Stimulated activated naive CD4-positive, alpha-beta T cell (primary cell): ENCODE measurements at places on chromosomes 11 and 22.

- peak; percentile 55 for DNase-seq
These were observed 30.7 kb downstream of the TOM1 start for GRCh38 chr22:35330258-35330861.

DNA sequence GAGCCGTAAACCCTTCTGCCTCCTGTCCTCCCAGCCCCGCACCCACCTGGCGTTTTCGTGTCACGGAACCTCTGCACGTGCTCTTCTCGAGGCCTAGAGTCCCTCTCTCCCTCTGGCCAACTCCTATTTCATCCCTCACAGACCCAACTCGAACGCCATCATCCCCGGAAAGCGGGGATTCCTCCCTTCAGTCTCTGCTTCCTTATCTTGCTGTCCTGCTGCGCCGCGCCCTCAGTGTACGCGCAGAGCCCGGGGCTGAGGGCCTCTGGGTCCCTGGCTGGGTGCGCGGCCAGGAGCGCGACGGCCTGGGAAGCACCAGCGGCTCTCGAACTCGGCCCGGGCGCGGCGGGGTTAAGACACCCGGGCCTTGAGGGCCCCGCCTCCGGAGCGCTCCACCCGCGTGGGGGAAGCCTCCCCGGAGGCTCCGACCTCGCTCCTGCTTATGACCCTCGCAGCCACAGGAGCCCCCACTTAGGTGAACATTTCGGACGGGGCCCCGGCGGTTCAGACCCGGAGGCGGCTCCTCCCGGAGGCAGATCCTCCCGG lies 398 bp upstream of the ATG16L2 start:
- peak; percentile 92 for DNase-seq

GRCh38 chr22:30940685-30941362 lies 27.8 kb downstream of the MORC2 start:
- DNase-seq: peak; percentile 27

GRCh38 chr11:3745161-3745560 lies 52.2 kb downstream of the NUP98 start:
- DNase-seq: no peak

- no peak for DNase-seq
These were observed 139.0 kb downstream of the UVRAG start for GRCh38 chr11:75954039-75954438.

- peak; percentile 42 for DNase-seq
These were observed 741 bp upstream of the TALDO1 start for GRCh38 chr11:746289-747157.

GRCh38 chr11:69636512-69637197 lies 4.3 kb upstream of the CCND1 start:
- no peak for DNase-seq

DNA sequence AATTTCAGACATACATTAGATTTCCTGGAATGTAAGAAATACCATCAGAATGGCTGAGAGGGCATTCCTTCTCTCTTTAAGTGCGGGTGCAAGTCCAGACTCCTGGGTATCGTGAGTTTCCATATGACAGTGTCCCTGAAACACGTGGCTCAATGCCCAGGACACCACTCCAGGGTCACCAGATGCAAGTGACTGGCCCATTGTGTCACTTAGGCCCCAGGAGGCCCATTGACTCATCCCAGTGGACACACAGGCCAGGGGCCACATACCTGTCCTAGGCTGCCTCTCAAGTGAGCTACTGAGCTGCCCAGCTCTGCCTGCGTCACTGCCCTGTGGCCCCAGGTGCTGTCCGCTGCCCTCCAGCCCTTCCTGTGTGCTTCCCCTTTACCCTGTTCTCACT lies 18.5 kb downstream of the FBLN1 start:
- DNase-seq: no peak

GRCh38 chr11:8095806-8096522 lies 15.0 kb downstream of the TUB start:
- DNase-seq: no peak

GRCh38 chr11:94275961-94276360 lies 28.4 kb upstream of the IZUMO1R start:
- DNase-seq: no peak
